Activated CD4-positive, alpha-beta T cell treated with anti-CD3 and anti-CD28 coated beads for 48 hours (primary cell): ENCODE measurements at places on chromosomes 11 and 22.

GRCh38 chr11:6920702-6921101, at the start of gene OR2D3:
TSS of gene OR2D3 (plus strand) at chr11:6921002. CDS start at chr11:6921002, 0 bp downstream.
- no peak for DNase-seq

- DNase-seq = no peak
Observed at GRCh38 chr11:17772704-17773600, 38.4 kb downstream of the KCNC1 start.

- peak; percentile 57 for DNase-seq
Observed at GRCh38 chr22:40400159-40400558, 29.8 kb downstream of the SGSM3 start.

GRCh38 chr11:120928627-120929026, 95.3 kb upstream of the TBCEL start:
- DNase-seq = no peak

DNA sequence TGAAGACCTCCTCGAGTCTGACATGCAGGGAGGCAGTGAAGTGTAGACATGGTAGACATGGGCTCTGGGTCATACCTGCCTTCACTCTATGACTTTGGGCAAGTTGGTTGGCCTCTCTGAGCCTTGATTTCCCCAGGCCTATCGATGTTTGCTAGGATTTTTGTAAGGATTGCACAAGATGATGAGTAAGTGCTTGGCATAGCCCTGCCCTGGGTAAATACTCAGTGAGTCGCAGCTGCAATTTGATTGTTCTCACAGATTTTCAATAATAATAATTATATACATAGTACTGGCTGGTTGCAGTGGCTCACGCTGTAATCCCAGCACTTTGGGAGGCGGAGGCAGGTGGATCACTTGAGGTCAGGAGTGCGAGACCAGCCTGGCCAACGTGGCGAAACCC, 18.1 kb downstream of the MCM5 start:
- no peak for DNase-seq

DNA sequence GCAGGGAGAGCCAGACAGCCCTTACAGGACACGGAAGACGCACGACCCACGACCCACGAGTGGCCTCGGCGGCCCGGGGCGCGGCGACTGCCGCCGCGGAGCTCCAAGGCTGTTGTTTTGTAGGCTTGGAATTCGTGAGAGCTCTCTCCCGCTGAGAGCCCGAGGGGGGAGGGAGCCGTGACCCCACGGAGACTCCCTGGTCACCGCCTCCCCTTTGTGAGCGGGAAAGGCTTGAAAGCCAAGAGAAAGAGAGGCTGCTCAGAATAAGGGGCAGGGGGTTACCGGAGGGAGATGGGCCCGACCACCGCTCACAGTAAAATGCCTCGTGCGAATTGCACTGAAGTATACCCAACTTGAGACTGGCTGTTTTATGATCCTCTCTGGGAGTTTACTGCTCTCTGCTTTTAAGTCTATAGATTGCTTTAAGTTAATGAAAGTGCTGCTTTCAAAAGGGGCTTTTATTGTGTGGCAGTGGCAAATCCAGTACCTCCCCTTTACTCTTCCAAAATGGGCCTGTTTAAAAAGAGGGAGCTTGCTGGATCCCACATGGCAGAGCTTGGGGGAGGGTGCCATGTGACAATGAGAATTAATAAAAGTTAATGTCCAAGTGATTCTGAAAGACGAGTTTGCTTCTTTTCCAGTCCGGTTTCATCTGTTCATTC, 2.9 kb downstream of the PKNOX2 start:
- no peak for DNase-seq

GRCh38 chr11:1504581-1505290, 18.2 kb upstream of the MOB2 start:
- no peak for DNase-seq

GRCh38 chr22:50208939-50209892, 8.4 kb downstream of the SELENOO start:
- no peak for DNase-seq

- DNase-seq = no peak
Observed at GRCh38 chr22:39718206-39718605, 147.7 kb downstream of the CACNA1I start.

DNA sequence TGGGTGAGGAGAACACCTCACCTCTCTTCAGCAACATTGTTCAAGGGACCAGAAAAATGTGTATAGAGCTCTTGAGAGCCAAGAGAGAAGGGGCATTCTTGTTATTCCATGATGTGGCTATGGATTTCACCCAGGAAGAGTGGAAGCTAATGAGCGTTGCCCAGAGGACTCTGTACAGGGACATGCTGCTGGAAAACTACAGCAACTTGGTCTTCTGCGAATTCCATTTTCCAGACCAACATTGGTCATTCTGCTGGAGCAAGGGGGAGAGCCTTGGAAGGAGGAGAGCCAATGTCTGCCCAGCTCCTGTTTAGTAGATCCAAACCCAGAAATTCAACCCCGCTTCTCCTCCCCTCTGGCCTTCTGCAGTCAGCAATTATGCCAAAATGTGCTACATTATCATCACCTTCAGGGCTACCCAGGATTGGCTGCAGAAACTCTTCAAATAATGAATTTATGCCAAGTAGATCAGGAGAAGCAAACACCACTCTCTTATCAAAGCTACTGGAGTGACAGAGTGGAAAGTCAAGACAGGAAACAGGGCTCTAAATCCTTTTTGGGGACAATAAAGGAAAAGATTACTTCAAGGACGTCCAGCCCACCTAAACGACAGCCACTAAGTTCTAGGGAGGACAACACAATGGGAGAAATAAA, 707.5 kb upstream of the LUZP2 start:
- no peak for DNase-seq

- no peak for DNase-seq
Observed at GRCh38 chr11:8059571-8060011, 21.4 kb upstream of the TUB start.

DNA sequence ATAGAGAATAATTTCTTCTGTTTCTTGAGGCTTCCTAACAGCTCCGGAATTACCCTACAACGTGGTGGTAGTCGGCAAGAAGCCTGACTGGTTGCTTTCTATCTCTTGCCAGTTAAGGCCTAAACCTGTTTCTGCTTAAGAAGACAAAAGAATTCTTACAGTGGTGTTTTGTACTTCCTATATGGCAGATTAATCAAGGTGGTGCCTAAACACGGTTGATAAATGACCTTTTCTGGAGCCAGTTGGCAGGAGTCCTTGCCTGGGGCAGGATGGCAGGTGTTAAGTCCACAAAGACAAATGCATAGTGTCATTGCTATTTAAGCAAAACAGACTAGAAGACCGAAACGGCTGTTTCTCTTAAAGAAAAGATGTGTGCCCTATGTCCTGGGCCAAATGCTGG, 9.9 kb downstream of the GVQW3 start:
- DNase-seq = no peak

- DNase-seq = no peak
Observed at GRCh38 chr11:80733790-80734189, 1293.0 kb upstream of the TENM4 start.

DNA sequence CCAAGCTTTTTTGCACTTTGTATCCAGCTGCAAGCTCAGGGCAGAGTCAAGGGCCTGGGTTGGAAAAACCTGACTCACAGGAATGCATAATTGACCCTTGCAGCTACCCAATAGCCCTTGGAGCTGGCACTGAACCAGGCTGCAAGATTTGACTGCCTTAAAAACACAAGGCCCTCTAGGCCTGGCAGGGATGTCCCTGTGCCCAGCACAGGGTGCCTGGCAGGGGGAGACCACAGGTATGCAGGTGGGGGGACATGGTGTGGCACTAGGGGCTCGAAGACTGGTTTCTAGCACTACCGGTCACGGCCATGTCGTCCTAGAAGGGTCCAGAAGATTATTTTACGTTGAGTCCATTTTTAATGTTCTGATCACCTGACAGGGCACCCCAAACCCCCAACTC, 30.2 kb downstream of the SBF1 start:
- no peak for DNase-seq

- no peak for DNase-seq
Observed at GRCh38 chr22:28896611-28897010, 13.2 kb downstream of the ZNRF3 start.

DNA sequence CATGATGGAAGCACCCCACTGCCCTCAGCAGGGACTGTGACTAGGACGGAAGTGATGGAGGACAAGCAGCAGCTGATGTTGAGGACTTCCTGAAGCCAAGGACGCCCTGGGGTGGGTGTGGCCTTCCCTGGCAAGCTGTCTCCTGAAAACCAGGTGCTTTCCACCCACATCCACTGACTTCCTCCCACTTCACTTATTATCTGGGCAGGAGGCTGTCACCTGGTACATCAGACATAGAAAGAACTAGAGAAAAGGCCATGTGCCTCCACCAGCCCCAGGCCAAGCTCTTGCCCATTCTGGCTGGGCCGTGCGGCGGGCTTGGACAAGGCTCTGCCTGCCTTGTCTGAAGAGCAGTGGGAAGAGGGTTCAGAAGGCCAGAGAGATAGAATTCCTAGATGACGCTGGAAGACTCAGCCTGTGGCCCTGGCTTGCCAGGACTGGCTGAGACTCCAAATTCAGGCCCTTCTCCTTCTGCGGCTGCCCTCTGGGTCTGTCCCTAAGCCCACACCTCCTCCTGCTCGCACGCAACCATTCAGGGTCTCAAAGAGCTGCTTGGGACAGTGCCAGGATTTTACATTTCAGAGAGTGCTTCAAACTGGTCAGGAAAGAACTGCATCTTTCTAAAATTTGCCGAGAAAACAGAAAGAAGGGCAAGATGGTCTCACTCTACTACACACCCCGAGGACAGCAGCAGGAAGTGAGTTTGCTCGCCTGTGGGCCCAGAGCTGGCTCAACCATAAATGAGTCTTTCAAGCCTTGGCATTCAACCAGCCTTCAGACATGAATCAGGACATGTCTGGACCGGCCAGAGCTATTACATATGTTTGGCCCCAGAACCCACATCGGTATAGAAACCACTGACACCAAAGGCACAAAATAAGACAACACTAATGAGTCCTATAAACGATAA, 13.3 kb downstream of the ARHGAP1 start:
- DNase-seq = no peak

DNA sequence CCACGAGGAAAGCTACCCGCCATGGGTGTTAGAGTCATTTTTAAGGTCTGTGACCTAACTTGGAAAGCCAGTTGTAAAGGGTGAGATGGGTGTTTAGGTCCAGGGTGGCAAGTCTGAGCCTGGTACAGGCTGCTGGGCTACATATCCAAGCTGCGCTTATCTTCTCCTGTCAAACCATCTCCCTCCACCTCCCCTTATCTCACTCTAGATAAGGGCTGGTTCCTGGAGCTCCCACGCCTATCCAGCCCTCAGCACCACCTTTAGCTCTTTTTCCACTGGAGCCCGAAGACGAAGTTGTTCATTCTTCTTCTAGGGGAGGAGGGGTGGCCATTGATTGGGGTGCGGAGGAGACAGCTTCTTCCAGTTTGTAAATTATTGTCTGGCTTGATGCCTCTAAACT, 48.5 kb downstream of the MICAL2 start:
- no peak for DNase-seq

GRCh38 chr11:111063726-111064517, 181.6 kb upstream of the POU2AF2 start:
- no peak for DNase-seq
